ENCODE measurements at places on chromosomes 3 and 15.

- DNase-seq = no peak
Observed at GRCh38 chr3:126616931-126617330, 38.0 kb downstream of the TXNRD3 start.

DNA sequence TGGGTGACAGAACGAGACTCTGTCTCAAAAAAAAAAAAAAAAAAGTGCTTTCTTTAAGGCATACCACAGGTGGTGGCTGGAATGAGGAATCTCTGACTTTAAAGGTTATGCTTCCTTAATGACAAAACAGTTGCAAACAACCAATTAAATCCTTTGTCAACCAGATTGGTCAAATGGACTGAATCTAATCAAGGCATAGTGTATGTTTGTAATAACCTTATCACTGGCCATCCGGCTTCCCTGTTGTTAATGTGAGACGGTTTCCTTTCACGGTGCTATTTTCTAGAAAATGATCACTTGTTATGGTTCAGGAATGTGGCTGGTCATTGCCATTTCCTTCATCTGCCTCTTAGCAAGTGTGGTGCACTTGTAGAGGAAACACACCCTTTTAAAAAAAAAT lies 75.9 kb downstream of the FLNB start:
- no peak for DNase-seq

GRCh38 chr3:138197058-138197457 lies 10.0 kb downstream of the ARMC8 start:
- no peak for DNase-seq

GRCh38 chr15:70465812-70466211 lies 297.5 kb downstream of the UACA start:
- DNase-seq = no peak

GRCh38 chr15:56969265-56969895 lies 50.9 kb downstream of the TCF12 start:
- DNase-seq = no peak

- DNase-seq = no peak
Observed at GRCh38 chr3:47434849-47435248, 40.9 kb downstream of the SCAP start.

DNA sequence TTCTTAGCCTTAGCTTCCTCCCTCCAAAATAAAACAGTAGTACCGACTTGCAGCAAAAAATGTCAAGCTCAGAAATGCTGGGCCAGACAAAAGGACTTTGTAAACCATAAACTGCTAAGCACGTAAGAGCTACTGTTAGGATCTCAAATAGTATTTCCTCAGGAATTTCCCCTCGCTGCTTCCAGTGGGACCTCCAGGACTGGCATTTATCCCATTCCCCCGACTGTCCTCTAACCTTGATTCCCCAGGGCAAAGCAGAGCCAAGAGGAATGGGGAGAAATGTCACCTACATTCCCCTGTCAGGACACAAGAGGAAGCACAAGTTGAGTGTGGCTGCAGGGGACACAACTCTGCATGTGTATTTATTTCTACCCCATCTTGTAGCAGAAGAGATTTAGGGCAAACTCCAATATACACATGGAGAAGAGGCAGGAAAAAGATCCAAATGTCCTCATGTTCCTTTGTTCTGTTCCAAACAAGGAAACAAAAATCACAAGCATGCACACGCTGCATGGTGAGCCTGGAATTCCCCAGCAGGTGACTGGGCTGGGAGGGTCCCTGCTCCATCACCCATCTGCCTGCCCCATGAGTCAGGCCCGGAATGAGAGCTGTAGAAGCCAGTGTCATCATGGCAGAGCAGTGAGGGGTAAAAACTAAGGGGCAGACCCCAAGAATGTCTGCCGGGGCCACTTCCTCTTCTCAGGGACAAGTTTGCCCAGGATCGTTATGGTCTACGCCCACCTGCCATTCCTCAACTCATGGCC lies 4.2 kb downstream of the STOML1 start:
- DNase-seq = no peak

DNA sequence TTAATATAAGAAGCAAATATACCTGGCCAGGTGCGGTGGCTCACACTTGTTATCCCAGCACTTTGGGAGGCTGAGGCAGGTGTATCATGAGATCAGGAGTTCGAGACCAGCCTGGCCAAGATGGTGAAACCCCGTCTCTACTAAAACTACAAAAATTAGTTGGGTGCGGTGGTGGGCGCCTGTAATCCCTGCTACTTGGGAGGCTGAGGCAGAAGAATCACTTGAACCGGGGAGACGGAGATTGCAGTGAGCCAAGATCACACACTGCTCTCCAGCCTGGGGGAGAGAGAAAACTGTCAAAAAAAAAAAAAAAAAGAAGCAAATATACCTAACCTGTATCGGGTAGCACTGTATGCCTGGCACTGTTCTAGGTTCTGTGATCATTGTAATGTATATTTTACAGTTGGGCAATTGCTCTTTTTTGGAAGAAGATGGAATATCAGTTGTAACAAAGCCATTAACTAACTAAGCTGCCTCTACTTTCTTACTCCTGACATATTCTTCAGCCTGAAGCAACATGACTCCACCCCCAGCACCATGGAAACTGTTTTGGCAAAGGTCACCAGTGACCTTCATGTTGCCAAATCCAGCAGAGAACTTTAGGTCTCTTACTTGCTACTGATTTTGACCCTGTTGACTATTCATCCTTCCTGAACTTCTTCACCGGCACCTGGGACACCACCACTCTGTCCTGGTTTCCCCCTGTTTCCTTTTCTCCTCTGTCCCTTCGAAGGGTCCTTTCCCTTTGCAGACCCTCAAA lies 203.8 kb downstream of the RPLP1 start:
- DNase-seq = no peak

Measured in stimulated activated CD4-positive, alpha-beta T cell treated with anti-CD3 and anti-CD28 coated beads, Interleukin-15, amount 100 ng/mL, for 1 hour (primary cell).